Esophagus squamous epithelium (tissue), 5 donors: ENCODE measurements at places on chromosomes 12 and 14. TPM values are rescaled to one million over a fixed set of nuclear protein-coding genes. Genes with fewer than 3 reads are reported as not detected.

GRCh38 chr14:51529736-51530135 lies 122.0 kb upstream of the FRMD6 start:
- DNase-seq = no peak

GRCh38 chr14:23580948-23581281 lies 2.3 kb upstream of the JPH4 start:
- no peak for DNase-seq

- DNase-seq = no peak
Observed at GRCh38 chr14:54700717-54701116, 133.8 kb downstream of the SAMD4A start.

DNA sequence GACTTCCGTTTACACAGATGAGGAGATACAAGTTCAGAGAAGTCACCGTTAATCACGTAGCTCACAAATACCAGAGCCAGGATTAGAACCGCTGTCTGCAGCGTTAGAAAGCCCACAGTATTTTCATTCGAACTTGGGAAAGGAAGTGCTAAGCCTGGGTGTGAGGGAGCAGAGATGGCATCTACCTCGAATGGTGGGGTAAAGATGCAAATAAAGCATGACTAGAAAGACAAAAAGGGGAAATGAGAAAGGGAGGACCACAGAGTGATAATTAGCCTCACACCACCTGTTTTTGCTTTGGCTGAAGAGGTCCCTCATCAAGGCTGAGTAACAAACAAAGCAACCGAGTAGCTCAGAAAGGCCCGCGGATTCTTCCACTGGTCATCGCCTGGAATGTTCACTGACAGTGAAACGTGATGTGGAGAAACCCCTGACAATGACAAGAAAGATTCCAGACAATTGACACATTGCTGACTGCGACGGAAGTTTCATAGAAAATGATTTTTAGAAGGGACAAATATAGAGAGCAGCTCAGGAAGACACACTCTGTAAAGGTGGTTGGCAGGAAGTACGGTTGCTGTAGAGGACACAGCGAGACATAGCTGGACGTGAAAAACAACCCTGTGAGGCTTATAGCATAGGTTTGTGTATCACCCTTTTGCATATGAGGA lies 31.5 kb upstream of the BHLHE41 start:
- DNase-seq = no peak

GRCh38 chr12:1464925-1465324 lies 129.5 kb downstream of the FBXL14 start:
- no peak for DNase-seq

DNA sequence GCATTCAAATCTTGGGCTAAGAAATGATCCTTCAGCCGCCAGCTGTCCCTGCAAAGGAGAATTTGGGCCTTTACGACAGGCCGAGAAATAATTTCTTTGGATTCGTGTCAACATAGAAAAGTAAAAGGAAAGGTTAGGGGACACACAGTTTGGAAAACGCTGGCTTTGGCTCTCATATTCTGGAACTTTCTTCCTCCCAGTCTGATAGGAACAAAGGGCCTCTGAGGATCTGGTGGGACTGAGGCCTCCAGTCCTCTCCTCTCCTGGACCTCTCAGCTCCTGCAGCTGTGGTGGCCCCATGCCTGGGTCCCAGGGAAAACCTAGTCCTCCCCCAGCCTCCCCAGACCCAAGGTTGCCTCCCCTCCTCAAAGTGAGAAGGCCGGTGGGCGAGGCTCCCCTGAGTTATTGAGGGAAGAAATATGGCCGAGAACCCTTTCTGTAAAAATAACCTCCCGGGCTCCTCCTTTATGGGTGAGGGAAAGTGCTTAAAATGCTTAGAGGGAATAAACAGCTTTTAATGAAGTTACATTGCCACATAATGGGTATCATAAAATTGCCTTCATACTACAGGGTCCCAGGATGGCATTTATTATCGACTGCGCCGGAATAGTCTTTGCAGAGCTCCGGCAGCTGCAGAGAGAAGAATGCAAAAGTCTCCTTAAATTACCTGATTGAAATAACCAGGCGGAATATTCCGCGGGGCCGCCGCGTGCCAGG lies 188.3 kb downstream of the PHETA1 start:
- DNase-seq = no peak

DNA sequence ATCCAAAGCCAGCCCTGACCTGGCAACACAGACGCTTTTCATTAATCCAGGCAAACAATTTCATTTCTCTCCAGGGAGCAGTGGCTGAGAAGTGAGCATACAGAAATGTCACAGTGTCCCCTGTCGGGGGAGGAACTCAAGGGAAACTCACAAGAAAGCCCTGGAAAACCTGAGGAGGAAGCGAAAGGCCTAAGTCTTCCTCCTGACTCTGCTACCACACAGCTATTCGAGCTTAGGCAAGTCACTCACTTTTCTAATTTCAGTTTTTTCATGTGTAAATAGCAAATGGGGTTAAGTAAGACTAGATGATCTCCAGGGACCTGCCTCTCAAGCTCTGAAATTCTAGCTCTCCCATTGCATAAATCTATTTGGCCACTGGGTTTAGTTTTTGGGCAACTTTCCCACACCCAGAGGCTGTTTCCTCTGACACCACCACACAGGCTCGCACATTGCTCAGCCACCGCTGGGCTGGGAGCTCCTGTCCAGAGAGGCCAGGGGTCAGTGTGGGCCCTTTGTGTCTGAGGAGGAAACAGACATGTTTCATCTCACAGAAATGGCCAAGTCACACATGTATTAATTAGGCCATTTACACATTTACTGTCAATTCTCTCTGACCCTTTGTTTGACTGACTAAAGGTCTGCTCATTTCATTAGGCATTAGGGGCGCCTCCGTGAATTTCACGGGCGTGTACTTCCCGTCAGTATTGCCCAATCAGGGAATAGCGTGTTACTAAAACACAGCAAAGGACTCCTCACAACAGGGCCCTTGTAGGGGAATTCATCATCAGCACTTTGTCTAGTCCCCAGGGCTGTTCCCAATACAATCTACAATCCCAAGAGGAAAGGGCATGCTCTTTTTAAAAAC lies 9.8 kb upstream of the PNMA1 start:
- no peak for DNase-seq

DNA sequence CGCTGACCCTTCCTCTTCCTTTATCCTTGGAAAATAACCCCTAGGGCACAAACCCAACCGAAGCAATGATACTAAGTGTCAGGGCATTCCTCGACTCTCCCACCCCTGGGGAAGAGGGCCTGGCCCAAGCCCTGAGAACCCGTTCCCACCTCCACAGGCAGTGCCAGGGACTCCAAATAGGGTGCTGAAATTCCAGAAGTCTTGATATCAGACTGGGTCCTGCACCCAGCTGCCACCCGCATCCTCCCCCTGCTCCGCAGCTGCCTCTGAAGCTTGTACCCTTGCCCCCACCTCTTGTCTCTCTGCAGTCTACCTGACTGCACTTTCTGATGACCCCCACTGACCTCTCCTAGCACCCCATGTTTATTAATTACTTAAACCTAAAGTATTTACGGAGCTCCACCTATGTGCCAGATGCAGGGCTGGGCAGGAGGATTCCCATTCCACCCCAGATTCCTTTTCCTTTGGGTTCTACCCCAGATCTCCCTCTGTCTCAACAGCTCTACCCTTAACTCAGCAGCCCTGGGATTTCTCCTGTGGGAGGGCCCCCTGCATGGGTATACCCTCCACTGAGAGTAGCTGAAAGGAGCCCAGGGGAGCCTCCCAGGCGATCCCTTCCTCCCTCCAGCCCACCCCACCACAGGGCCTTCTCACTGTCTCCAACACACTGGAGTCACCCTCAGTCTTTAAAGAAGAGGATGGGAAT lies 4.1 kb upstream of the KRT18 start:
- no peak for DNase-seq

DNA sequence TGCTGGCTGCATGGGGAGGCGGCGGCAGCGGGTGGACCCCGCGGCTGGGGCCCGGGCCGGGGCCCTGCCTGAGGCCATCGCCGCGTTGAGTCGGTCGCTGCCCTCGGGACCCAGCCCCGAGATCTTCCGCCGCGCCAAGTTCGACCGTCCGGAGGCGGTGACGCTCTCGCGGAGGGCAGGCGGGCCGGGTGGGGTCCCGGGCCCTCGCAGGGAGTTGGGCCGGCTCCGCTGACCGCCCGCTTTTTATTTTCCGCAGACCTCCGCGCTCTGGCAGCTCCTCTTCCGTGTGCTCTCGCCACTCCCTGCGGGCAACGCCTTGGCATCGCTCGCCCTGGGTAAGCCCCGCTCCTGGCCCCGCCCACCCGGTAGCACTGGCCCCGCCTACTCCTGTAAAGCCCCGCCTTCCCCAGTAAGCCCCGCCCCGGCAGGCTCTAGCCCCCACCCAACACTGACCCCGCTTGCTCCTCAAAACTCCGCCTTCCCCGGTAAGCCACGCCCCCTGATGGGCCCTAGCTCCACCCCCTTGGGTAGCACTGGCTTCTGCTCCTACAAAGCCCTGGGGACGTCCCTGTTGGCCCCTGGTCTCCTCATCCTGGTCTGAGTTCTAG lies 424 bp downstream of the TEDC1 start:
- no peak for DNase-seq

- no peak for DNase-seq
Observed at GRCh38 chr12:108855284-108856169, 1.9 kb downstream of the SSH1 start.

- DNase-seq = no peak
Observed at GRCh38 chr12:44052554-44052953, 216.7 kb downstream of the TMEM117 start.

The R3HDM2 gene
- 35.1 TPM for total RNA-seq

The TAS2R31 gene
- total RNA-seq = 6.5 TPM

The FBXO34 gene
- 43.1 TPM for total RNA-seq
